ENCODE measurements at places on chromosomes 12 and 14.

GRCh38 chr12:103858953-103859601, 18.0 kb upstream of the NT5DC3 start:
- peak; percentile 77 for DNase-seq

DNA sequence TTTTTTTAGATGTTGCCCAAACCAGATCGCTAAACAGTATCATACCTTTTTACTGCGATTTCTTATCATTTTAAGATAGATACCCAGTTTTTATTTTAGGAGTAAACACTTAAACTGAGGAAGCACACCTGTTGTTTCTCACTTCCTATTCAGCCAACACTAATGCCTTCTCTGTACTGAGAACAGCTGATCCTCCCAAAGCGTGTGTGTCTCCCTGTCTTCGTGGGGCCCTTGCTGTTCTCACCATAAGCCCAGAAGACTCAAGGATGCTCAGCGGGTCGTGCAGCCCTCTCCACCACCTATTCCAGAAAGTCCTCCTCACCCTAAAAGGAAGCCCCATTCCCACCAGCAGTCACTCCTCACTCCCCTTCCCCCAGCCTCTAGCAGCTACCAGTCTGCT, 14.8 kb downstream of the PPP2R5C start:
- no peak for DNase-seq

DNA sequence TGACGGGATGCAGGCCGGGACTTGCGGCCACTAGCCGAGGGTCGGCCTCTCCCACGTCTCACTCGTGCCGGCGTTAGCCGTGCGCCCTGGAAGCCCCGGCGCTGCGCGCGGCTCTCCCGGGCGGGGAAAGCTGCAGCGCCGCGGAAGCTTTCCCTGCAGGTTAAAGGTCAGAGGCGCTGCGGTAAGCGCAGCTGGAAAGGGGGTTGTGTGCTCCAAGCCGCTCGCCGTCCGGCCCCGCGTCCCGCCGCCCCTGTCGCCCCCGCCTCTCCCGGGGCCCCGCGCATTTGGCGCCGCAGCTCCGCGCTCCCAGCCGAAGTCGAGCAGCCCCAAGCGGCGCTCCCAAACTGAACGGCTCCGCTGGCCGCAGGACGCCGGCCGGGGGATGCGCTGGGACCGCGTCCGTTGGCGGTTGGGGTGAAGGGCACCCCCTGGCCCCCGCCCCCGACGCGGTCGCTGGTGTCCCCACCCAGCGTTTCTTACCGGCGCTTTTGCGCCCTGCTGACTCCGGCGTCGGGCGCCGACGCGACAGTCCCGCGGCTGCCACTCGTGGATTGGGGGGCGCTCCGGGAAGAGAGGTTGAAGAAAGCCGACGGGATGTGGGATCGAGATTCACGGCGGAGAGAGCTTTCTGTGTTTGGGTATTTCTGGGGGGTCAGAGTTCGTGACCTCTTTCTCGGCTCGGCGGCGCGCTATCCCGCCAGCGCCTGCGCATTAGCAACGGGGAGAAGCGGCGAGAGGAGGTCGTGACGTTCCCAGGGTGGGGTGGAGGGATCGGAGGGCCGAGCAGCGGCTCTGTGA, at the start of gene NR2C1:
Gene NR2C1 (minus strand): TSS at position 719 of the 798 bp plus-strand sequence. CDS start 6,234 bp downstream, outside the sequence.
- DNase-seq = peak; percentile 93

DNA sequence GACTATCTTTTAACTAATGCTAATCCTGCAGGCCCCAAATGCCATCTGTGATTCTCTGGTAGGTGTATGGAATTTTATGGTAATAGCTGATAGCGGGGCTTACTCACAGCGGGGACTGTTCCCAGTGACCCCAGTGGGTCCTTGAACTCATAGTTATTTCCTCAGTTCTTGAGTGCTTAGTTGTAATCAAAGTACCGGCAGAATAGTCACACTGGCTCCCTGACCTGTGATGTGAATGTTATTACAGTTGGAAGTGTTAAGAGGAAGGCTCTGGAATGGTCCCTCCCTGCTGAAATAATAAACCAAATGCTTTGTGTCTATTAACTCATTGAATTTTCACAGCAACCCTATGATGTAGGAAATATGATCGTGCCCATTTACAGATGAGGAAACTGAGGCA, 78.3 kb downstream of the NDUFA12 start:
- DNase-seq = no peak

GRCh38 chr12:22115711-22116110, 69.7 kb downstream of the CMAS start:
- DNase-seq = no peak

DNA sequence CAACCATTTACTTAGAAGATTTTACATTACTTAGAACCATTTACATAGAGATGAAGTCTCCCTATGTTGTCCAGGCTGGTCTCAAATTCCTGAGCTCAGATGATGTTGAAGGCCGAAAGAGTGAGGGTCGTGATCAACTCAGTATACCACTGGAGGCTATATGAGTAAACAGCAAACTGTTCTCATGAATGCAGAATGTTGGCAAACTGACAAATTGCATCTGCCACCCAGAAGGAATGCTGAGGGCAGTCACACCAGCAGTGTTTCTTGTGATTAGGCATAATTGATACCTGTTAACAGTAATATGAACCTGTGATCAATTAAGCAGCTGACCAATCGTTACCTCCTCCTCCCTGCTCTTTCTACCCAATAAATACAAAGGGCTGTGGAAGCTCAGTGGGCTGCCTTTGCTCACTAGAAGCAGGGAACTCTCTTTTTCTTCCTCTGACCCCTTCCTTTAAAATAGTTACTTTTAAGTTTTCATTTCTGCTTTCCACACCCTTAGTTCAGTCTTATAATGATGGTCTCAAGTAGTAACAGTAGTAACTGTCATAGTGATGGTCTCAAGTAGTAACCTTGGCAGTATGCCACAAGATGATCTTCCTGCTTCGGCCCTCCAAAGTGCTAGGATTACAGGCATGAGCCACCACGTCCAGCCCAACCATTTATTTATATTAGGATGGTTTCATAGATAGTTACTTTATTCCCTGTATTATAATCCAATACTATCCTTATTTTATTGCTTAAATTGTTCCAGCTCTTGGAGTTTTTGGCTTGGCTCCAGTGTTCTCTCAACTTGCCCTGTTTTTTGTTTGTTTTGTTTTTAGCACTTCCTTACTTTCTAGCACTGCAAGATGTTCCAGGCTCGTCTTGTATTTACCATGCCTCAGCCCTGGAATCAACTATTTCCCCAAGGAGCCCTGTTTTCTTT, 25.8 kb downstream of the LIMA1 start:
- DNase-seq = peak; percentile 53

DNA sequence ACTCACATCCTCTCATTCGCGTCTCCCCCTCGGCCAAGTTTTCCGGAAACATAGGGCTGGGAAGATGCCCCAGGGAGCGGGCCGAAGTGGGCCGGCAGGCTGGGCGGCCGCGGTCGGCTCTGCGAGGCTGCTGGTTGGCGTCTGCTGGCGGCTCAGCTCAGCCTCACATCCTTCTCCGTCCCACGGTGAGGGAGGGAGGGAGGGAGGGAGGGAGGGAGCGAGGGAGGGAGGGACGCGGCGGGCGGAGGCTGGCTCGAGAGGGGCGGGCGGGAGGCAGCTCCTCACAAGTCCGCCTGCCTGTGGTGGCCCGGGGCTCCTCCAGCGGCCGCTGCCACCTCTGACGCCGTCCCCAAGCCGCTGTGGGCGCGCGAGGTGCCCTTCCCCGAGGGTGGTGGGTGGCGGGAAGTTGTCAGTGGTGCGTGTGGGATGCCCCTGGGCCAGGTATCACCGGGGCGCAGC, 93.8 kb downstream of the RFLNA start:
- peak; percentile 85 for DNase-seq

DNA sequence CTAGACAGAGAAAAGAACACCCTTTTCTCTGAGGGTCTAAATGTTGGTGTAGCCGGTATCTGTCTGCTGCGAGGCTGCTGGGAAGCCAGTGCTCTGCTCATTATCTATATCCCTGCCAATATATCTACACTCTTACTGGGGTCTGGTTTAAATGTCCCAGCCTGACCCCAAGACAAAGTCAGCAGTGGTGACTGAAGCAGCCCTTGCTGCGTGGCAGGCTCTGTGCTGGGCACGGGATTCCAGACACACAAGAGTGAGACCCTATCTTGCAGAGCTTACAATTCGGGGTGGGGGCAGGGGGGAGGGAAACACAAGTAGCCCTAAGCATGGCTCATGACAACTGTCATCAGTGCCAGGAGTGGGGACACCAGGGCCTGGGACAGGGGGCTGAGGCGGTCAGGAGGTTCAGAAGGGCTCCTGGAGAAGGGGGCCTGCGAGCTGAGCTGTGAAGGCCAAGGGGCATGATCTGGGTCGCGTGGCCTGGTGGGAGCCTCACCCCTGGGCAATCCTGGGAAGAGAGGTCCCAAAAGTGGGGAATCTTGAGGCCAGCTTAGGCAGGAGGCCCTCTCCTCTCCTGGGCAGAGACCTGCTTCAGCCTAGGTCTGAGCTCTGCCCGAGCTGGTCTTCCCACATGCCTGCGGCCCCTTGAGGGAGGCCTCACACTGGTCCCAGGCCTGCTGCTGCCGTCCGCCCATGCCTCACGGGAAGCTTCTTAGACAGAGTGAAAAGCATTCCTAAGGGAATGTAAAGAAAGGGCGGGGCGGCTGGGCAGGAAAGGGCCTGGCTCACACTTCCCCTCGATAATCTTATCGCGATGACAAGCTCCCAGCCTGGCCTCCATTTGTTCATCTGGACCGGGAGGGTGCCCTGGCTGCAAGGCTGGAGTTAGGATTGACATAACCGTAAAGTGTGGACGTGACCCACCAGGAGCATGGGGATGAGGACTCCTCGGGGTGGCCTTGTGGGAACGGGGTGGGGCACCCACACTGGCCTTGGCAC, 7.3 kb upstream of the RCOR1 start:
- DNase-seq = peak; percentile 51

- DNase-seq = no peak
Observed at GRCh38 chr12:3250576-3250975, 173.4 kb downstream of the TSPAN9 start.

GRCh38 chr12:57244312-57244696, 6.7 kb downstream of the STAC3 start:
- DNase-seq = no peak

DNA sequence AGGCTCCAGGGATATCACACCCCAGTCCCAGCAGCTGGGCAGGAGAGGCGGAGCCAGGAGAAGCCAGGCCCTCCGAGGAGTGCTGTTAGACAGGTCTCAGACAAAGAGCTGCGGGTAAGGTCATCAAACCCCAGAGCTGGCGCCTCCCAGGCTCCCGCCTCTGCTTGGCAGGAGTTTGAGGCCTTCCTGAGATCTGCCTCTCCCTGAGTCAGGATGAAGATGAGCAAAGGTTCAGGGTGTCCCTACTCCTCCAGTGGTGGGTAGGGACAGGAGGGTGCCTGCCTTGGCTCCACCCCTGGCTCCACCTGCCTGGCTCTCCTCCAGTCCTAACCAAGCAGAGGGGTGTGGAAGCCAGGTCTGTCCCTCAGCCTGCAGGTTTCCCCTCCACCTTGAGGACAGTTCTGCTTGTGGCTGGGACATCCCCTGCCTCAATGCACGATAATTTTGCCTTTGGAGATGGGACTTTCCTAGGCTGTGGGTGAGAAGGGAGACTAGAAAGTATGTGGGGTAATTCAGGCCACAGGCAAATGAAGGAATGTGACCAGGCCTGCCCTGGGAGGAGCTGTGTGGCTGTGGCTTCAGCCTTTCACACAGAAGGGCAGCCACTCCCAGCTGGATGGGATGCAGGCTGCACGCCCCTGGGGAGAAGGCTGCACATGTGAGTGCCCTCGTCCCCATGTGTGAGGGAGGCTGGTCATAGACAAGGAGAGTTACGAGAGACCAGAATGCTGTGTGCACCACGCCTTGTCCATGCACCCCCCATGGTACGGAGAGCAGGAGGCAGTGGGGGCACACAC, 2.2 kb downstream of the PLEKHG6 start:
- DNase-seq = no peak

DNA sequence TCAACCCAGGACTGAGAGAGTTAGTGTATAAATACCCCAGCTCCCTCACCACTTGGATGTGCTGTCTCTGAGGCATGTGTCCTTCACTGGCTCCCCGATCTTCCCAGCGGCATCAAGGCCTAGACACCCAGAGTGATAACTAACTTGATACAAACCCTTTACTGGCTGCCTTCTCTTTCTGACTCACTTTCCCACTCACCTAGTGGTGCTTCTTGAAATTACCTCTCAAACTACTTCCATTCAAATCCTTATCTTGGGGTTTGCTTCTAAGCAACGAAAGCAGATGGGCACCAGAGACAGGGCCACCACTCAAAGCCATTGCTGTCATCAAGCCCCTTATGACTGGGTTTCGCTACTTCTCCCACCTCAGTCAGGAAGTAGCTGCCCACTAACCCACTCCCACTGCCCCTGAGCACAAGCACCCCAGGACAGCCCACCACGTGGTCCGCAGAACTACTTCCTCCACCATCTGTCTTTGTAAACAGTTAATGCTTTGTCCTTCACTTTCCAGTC, 17.2 kb downstream of the ZFP36L1 start:
- no peak for DNase-seq

All from fibroblast of upper back skin (primary cell).